Hepatic stellate cell (primary cell): ENCODE measurements at places on chromosomes 1 and 21.
A peak's percentile ranks its signal among the peaks of the same experiment; 100 is the strongest.

GRCh38 chr1:23403735-23404486 lies 20.6 kb downstream of the TCEA3 start:
- peak; percentile 82 for DNase-seq

GRCh38 chr1:215623162-215623561 lies 56.1 kb downstream of the KCTD3 start:
- no peak for DNase-seq

DNA sequence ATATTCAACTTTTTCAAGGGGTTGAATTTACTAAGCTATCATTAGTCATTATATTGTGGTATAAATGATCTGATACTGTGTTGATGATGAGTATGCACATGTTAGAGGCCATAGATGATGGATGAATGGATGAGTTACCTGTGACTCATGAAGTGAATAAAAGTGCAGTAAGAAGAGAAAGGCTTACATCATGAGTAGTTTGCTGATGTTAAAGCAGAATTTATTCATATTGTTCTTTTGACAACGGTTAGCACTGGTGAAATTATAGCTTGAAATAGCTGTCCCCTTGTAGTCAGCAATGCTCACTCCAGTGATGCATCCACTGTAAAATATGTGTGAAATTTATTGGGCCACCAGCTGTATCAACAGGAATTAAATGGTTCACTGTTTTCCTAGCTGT lies 541.0 kb upstream of the ZRANB2 start:
- no peak for DNase-seq

DNA sequence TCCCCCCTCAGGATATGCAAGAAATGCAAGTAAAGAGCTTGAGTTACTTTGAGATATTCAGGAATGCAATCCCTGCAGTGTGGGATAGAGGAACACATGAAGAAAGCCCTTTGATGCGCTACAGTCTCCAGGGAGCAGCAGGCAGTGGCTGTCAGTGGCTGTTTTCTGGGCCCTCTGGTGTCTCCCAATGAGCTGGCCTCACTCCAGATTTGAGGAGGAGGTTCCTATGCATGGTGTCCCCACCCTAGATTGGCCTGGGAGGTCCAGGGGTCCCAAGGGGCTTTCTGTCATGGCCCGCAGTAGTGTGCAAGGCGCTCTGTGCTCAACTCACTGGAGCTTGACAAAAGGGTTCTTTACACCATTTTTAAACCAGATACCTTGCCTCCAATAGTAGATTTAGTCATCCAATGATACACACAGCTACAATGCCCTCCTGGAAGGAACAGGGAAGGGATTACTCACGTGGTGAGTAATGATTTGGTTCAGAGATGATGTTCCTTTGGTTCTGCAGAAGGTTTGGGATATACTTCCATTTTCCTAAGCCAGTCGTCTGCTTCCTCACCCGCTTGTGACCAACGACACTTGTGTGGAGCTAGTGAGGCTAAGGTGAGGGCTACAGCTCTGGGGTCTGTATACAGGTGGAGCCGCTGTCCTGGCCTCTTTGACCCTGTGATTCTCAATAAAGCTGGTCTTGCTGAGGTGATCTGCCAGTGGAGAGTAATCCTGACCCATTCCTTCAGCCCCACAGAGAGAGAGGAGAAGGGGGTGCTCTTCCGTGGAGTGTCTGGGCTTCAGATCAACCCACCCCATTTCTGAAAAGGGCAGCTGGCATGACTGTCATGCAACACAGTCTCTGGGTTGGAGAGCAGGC lies 6.6 kb downstream of the BATF3 start:
- peak; percentile 44 for DNase-seq

GRCh38 chr1:200363264-200363933 lies 46.4 kb downstream of the ZNF281 start:
- DNase-seq = no peak

DNA sequence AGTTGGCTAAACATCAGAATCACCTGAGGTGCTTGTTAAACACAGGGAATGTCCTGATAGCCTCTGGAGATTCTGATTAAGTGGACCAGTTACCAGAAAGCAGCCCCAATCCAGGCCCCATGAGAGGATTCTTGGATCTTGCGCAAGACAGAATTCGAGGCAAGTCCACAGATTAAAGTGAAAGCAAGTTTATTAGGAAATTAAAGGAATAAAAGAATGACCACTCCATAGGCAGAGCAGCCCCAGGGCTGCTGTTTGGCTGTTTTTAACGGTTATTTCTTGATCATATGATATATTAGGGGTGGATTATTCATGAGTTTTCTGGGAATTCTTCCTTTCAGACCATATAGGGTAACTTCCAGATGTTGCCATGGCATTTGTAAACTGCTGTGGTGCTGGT lies 176.2 kb downstream of the ROR1 start:
- no peak for DNase-seq

GRCh38 chr1:17612831-17613230 lies 73.3 kb downstream of the ARHGEF10L start:
- DNase-seq = no peak

GRCh38 chr1:163544441-163544840 lies 222.7 kb downstream of the NUF2 start:
- no peak for DNase-seq

- DNase-seq = no peak
Observed at GRCh38 chr1:220825819-220826551, 39.3 kb downstream of the MTARC1 start.

GRCh38 chr1:48841461-48841860 lies 64.8 kb upstream of the BEND5 start:
- DNase-seq = no peak

DNA sequence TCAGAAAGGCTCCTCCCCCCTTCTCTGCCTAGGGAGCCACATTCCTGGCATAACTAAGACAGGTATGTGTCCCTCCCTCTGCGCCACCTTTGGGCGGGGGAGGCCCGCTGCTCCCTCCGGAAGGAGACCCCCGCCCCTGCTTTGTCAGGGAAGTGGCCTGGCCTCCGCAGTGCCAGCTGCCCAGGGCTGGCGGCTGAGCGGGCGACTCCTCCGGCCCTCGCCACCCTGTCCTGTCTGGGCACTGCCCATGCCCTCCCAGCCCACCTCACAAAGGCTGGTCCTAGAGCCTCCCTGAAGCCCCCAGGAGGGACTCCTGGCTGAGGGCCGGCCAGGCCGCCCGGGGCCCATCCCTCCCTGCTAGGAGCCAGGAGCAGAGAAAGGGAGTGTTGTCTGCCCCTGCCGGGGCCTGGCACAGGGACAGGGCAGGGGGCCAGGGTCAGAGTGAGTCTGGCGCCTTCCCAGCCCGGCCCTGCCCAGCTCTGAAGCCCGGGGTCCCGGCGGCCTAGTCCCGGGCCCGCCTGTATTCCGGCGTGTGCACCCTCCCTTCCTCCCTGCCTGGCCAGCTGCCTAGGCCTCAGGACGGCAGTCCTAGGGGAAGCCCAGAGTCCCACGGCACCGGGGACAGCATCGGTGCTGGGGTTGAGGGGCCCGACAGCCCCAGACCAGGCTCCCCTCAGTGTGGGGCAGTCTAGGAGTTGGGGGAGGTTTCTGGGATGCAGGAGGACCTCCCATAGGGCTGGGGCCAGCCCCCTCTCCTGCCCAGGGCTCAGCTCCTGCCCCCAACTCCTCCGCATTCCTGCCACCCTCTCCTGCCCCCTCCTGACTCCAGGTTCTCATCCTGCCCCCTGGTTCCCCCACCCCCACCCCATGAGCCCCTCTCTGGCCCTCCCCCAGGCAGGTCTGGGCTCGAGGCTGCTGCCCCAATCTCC lies 5.1 kb downstream of the AGRN start:
- DNase-seq = no peak

- DNase-seq = no peak
Observed at GRCh38 chr21:39375446-39375845, 26.6 kb upstream of the HMGN1 start.

GRCh38 chr1:195466639-195467038 lies 1141.6 kb downstream of the KCNT2 start:
- no peak for DNase-seq

GRCh38 chr1:103509250-103509649 lies 16.2 kb upstream of the RNPC3 start:
- DNase-seq = no peak

- DNase-seq = no peak
Observed at GRCh38 chr21:42569732-42570301, 56.2 kb downstream of the SLC37A1 start.

DNA sequence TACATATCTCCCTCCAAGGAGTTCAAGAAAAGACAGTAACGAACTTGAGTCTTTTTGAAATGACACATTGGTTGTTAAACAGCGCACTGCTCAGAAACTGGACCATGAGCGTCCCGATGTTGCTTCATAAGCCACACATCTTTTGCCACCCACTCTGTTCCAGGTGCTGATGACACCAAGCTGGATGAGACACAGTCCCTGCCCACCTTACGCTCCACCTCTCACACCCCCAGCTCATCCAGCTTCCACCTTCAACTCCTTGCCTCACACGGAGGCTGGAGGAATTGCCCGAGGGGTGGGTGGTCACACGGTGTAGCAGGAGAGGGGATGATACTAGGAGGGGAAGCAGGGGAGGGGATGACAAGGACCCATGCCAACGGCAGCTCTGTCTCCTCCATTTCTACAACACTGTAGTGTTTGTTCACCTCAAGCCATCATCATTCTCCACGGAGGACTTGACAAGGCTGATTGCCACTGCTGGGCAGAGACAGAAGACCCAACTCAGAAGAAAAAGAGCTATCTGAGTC lies 148.5 kb upstream of the TNR start:
- no peak for DNase-seq

- DNase-seq = peak; percentile 95
Observed at GRCh38 chr1:154325583-154326545, 539 bp downstream of the ATP8B2 start.

GRCh38 chr1:41487126-41488039 lies 2.9 kb upstream of the EDN2 start:
- no peak for DNase-seq

- peak; percentile 44 for DNase-seq
Observed at GRCh38 chr1:38235705-38236104, 189.1 kb upstream of the POU3F1 start.

GRCh38 chr21:43842742-43843141 lies 22.3 kb upstream of the AGPAT3 start:
- no peak for DNase-seq
